Hypothalamus (tissue), 51 donors: ENCODE measurements at places on chromosomes 1 and 21.

GRCh38 chr1:78619446-78619802, 824 bp upstream of the IFI44L start:
- DNase-seq = peak; percentile 15

DNA sequence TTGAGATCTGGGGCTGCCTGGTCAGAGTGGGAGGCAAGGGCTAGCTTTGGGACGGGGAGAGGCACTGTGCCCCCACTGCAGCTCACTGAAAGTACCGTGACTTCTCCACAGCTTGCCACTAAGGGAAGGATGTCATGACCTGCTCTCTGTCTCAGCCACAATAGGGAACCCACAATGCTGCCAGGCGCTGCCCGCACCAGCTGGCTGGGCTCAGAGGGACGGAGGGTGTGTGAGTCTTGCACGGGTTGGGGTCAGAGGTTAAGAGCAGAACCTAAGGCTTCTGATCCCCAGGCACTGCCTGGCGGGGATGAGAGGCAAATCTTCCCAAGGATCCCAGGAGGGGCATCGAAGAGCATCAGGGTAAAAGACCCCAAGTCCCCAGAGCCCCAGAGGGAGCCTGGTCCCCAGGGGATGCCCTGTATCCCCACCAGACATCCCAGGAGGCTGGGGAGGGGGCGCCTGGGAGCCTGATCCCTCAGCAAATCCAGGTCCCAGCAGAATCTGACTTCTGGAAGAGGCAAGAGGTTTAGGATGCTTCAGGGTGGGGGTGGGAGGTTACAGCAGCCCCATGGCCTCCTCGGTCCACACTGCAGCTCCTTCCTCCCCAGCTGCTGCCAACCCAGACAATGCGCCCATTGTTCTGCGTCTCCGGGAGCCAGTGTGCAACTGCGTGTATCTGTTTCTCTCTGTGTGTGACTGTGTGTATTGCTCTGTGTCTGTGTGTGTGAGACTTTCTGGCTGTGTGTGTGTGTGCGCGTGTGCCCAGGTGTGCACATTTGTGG, 2.0 kb upstream of the MARCKSL1 start:
- peak; percentile 86 for DNase-seq

- no peak for DNase-seq
These were observed 3.4 kb downstream of the ADGRB2 start for GRCh38 chr1:31760471-31761470.

DNA sequence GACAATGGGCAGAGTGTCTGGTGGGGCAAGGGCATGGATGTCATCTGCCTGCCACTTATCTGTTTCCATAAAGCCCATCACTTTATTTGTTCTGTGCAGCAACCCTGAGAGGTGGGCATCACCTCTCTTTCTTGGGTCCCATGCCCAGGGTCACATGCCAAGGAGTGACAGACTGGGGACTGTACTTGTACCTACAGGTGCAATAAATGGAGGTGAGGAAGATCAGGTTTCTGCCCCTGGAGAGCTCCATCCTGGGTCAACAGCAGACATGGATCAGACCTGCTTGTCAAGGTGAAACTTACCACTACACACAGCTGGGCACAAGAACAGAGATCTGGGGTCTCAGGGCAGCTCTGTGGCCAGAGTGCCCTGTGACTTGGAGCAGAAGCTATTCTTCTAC, 18.4 kb upstream of the PRDM16 start:
- DNase-seq = no peak

DNA sequence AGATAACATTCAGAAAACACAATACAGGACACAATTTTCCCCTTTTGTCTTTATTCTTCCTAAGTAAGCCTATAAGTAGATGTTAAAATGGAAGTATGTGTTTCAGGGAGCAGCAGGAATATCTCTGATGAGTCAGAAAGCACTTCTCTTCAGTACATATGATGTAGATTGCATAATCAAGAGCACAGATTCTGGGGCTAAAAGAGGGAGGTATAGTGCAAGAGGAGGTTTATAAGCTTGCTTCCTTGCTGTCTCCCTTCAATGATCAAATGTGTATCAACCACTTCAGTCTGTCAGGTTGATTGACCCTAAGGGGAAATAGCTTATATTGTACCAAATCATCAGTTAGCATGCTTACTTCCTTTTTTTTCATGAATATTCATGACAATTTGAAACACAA, 822.8 kb downstream of the BRINP3 start:
- DNase-seq = no peak

DNA sequence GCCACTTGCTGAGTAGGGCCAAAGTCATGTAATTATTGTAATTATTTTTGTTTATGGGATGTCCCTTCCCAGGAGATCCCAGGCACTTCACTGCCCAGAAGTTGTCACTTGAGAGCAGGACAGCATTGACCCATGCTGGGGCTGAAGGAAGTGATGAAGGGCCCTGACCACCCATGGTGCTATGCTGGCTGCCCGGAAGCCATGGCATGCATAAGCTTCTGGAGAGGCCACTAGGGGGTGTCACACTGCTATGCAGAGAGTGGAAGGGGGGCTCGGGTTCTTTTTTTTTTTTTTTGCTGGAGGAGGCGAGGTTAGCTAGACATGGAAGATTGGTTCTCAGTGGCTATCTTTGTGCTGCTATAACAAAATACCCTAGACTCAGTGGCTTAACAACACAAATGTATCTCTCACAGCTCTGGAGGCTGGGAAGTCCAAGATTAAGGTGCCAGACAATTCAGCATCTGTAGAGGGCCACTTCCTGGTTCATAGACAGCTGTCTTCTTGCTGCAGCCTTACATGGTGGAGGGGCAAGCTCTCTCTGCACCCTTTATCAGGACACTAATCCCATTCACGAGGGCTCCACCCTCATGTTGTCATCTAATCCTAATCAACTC, 84.9 kb downstream of the CNIH3 start:
- no peak for DNase-seq

GRCh38 chr1:229352975-229353374, 10.1 kb upstream of the CCSAP start:
- no peak for DNase-seq

GRCh38 chr21:33369586-33369985, 33.6 kb upstream of the IFNGR2 start:
- no peak for DNase-seq

DNA sequence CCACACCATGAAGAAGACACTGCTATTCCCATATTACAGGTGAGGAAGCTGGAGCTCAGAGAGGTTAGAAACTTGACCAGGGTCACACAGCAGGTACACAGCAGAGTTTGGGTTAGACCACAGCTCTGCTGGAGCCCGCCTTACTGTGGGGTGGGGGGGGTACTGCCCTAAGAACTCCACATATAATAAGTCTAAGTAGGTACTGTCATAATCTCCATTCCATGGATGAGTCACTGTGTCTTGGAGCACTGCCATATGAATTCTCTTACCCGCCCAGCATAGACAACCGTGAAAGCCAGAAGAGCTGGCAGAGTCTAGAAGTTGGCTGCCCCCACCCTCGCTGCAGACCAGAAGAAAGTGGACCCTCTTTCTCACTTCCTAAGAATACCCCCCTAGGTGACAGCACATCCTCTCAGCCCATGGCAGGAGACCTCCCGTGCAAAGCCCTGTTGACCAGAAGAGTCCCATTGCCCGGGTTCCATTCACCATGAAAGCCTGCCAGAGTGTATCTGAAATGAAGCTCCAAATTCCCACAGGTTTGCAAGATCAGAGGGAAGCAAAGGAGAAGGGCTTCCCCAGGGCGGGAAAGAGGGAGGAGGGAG, 5.2 kb upstream of the PLA2G2D start:
- DNase-seq = no peak

- no peak for DNase-seq
These were observed 85.1 kb downstream of the CLDN17 start for GRCh38 chr21:30081506-30081905.

DNA sequence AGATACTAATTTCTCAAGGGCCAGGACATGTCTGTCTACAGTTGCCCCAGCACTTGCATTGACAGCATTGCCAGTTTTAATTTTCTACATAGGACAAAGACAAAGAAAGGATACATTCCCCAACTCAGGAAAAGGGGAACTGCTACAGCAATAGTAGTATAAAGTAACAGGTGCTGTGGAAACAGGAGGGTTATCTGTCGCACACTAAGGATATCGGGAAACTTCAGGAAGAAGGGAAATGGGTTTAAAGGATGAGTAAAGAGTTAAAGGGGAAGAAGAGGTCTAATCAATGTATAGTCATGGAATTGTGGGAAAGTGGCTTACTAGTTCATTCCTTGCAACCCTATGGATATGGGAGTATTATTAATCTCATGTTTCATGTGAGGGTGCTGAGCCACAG, 16.2 kb downstream of the SYNC start:
- no peak for DNase-seq

GRCh38 chr1:22643381-22643780, at the start of gene C1QC:
Gene C1QC, plus strand, starts transcription at chr1:22643633. Its CDS starts 391 bp downstream, at chr1:22644024.
- no peak for DNase-seq

DNA sequence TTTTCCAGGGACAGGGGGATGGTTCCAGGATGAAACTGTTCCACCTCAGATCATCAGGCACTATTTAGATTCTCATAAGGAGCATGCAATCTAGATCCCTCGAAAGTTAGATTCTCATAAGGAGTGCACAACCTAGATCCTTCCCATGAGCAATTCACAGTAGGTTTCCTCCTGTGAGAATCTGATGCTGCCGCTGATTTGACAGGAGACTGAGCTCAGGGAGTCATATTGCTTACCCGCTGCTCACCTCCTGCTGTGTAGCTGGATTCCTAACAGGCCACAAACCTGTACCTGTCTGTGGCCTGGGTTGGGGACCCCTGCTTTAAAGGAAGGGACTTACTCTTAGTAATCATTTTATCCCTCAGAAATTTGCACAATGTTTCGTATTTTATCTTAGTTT, 9.3 kb downstream of the CTH start:
- no peak for DNase-seq

- no peak for DNase-seq
These were observed 27.3 kb upstream of the ACTA1 start for GRCh38 chr1:229461032-229461668.

GRCh38 chr1:29521438-29521715, 285.1 kb downstream of the PTPRU start:
- DNase-seq = no peak

GRCh38 chr1:193201021-193201420, 14.6 kb upstream of the B3GALT2 start:
- no peak for DNase-seq

DNA sequence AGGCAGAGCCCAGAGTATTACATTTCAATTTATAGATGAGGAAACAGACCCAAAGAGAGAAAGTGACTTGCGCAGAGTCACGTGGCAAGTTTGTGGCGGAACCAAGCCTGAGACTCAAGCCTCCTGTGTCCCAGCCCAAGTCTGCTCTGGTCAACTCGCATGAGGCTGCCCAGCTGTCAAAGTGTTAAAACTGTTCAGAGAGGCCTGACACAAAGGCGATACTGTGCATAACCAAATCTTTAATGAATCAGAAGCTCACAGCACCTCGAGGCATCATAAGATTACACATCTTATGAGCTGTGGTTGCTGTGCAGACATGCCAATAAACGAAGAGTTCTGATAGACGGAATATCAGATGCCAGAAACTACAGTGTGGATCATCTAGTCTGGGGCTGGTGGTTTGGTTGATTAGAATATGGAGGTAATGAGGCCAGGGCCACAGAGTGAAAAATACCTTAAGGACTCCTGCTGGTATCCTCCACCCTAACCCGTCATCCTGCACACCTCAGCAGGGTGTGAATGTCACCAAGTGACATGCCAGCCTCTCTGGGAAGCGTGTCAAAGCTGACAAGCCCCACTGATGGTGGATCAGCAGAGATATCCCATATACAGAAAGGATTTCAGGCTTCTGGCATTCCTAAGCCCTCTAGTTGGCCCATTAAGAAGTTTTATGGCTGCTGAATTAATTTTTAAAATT, 42.2 kb downstream of the TNNT2 start:
- DNase-seq = no peak
